ENCODE measurements at places on chromosomes 1 and 21.

- DNase-seq = peak; percentile 19
Measured at GRCh38 chr1:235415008-235415904, 48.0 kb downstream of the TBCE start.

- DNase-seq = no peak
Measured at GRCh38 chr1:204672482-204673121, 12.9 kb downstream of the LRRN2 start.

GRCh38 chr1:41387667-41388091 is 26.4 kb downstream of the FOXO6 start:
- DNase-seq = no peak

- no peak for DNase-seq
Measured at GRCh38 chr1:222948079-222948478, 133.2 kb downstream of the DISP1 start.

DNA sequence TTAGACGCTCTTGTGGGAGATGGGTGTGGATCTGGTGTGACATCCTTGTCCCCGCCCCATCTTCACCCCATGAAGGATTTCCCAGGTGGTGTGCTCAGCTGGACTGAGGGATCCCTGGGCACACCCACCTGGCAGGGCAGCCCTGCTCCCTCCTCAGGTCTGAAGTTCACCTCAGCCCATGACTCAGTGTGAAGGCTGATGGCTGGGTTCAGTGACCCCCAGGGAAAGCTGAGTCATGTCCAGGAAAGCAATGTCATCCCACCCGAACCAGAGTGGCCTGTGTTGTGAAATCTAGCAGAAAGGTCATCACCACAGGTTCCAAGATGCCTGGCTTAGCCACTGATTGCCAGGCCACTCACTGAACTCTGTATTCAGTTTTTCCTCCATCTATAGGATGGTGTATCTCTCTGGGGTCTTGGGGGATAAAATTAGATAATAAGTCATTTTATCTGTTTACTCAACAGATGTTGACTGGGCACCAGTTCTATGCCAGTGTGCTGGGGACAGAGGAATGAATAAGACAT is 97.7 kb upstream of the JUN start:
- DNase-seq = no peak

DNA sequence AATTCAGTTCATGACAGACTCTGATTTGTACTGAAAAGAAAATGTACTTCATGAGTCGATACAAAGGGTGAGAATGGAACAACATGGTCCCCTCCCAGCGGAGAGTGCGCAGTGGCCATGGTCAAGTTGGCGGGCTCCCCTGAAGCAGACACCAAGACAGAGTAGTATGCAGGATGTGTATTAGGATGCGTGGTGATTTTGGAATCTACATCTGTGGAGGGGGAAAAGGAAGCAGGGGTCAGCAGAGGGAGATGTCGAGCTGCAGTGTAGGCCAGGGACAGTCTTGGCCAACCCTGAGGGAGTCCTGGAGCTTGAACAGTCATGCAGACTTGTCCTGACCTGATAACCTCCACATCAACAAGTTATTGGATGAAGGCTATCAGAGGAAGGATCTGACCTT is 481.0 kb downstream of the OMA1 start:
- DNase-seq = no peak

GRCh38 chr1:159841749-159842148 is 15.1 kb downstream of the SLAMF8 start:
- no peak for DNase-seq

DNA sequence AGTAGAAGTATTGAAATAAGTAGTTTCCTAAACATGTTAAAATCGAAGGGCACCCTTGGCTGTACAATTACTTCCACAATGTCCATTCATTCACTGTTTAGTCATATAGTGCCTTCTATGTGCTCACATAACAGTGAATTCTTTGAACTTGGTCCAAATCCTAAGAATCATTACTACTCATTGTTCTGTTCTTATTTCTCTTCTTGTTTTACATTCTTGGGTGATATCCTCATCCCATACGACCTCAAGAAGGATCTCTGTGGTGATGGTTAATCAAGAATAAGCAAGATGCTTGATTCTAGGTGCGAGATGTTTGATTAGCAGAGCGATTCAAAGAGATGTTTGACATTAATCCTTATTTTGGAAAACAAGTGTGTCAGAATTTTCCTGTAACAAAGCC is 667.4 kb upstream of the ZP4 start:
- no peak for DNase-seq

- DNase-seq = no peak
Measured at GRCh38 chr1:243996223-243996622, 54.9 kb upstream of the ZBTB18 start.

DNA sequence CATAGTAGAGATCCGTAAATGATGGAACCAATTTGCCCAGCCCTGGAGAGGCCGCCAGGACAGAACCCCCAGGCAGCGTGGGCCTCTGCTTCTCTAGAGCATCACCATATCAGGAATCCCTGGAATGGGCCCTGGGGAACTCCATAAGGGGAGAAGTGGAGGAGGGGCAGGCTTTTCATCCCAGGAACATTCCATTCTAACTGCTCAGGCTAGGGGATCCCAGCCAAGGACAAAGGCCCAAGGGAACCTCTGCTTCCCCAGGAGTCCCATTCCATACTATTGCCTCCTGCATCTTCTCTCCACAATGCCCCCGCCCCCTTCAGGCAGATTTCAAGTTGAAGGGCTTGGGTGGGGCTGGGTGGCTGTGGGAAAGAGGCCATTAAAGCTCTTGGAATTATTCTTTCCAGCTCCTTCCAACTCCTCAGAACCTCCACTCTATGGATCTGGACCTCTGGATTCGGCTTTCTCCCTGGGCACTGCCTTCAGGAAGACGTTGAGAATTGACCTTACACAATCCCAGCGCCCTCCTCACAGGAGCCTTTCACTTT is 6.0 kb downstream of the TRNP1 start:
- DNase-seq = no peak

GRCh38 chr1:38860454-38860795 is 853 bp upstream of the RRAGC start:
- DNase-seq = no peak

DNA sequence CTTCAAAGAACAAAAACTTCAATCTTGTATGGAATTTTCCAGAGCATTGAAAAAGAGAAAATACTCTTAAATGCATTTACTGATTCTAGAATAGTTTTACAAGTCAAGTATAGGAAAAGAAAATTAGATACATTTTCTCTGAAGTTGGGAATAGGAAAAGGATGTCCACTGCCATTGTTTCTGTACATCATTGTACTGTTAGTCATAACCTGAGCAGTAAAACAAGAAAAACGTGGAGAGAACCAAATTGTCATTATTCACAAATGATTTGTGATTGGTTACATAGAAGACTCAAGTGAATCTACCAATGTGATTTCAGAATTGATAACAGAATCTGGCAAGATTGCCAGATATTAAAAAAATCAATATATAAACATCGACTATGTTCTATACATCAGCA is 27.4 kb downstream of the PRKACB start:
- no peak for DNase-seq

All from stimulated activated CD4-positive, alpha-beta T cell treated with anti-CD3 and anti-CD28 coated beads, Interleukin-15, amount 100 ng/mL, for 1 hour (primary cell).